ENCODE measurements at places on chromosomes 12 and 14.

GRCh38 chr12:88419794-88420193 lies 160.5 kb downstream of the KITLG start:
- DNase-seq: no peak

DNA sequence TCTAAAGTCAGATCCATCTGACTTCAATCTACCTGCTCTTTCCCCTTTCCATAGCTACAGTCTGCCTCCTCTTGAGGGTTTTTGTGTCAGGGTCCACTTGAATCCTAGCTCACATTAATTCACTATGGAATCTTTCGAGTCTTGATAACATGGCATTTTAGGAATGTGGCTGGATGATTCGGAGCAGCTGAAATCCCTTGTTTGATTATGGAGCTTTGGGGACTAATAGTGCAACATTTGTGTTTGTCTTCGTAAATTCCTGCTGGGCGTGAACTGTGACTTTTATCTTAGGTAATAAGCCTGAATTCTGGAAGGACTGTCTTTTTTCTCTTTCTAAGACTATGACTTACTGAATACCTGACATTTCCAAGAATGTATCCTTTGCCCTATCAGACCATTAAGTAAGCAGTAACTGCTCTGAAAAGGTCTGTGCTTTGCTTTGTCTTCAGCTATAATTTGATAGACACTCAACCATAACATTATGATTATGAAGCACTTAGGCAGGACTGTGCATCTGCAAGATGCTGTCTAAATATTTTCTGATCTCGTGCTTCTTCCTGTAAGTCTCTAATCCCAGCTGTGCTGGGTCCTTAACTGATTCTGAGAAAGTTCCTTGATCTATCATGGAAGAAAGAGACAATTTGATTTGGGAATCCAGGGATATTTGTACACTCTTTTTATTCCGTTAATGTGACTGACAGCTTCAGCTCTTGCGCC lies 19.0 kb upstream of the PELI2 start:
- no peak for DNase-seq

DNA sequence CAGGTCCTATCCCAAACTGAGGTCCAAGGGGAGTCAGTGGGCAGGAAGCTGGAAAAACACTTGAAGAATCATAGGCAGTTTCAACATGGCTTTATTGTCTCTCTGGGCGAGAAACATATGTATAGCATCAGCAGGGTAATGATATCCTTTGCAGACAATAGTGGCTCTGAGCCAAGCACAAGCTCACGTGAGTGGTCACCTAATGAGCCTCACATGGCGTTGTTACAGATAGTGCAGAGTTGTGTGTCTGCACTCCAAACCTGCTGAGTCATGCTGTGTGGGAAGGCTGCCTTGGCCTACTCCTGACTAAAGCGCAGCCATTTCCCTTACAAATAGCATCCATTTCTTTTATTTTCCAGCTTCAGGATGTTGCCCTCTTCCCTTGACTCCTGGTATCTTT lies 105.2 kb upstream of the SYT1 start:
- no peak for DNase-seq

DNA sequence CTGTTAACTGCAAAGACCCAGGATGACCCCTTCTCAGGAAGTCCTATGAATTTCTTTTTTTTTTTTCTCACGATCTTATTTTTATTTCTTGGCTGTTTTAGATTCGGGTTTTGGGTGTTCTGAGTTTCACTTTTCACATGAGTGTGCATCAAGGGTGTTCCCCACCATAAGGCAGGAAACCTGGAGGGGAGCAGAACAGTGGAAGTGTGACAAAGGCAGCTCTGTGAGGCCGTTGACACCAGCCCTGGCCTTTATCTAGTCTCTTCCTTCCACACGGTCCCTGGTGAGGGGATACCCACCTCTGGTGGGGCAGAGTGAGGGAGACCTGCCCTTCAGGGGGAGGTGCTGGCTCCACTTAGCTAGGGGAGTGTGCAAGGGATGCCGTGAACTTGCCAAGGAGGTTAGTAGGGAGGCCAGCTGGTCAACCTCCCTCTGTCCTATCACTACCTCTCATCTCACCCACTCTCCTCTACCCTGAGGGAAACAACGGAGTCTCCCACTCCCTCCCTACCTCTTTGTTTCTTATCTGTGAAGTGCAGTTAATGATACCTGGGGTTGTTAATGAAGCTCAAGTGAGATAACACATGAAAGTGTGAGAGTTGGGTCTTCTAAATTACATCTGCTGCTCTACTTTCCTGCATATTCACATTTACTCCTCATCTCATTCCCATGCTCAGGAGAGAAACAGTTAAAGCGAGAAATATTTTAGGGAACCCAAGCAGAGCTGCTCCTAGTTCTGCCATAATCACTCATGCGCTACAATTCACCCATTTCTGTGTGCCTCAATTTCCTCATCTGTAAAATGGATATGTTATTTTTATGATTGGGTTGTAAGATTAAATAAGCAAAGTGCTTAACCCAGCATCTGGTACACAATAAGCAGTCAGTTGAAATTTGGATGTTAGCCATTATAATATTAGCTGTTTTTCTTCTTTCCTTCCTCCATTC lies 4.4 kb upstream of the GALNT6 start:
- no peak for DNase-seq

GRCh38 chr12:82926630-82927029 lies 239.9 kb downstream of the TMTC2 start:
- no peak for DNase-seq

GRCh38 chr12:129659961-129660622 lies 243.7 kb downstream of the TMEM132D start:
- no peak for DNase-seq

DNA sequence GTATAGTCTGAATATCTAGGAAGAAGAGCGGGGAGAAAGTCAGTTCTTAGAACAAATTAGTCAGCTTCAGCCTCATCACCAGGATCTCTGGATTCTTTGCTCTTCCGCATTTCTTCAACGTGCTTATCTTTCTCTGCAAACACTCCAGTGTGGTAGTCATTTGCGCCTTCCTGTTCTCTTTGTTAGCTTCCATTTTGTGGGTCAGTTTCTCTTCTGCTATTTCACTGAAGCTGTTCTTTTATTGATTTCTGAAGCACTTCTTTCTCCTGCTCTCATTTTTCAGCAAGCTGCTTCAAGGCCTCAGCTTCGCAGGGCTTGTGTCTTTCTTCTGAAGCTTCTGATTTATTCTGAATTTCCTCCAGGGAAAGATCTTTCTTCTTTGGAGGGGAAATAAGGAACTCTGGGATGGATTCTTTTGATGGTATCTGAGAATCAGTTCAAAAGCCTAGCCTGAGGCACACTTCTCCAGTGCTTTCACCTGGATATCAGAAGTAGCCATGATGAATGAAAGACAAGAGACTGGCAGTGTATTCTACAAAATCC lies 13.5 kb downstream of the AMN1 start:
- DNase-seq: no peak

GRCh38 chr14:58572473-58572853 lies 65.3 kb upstream of the DACT1 start:
- no peak for DNase-seq

- DNase-seq: no peak
Observed at GRCh38 chr12:25993901-25994651, 35.6 kb downstream of the RASSF8 start.

DNA sequence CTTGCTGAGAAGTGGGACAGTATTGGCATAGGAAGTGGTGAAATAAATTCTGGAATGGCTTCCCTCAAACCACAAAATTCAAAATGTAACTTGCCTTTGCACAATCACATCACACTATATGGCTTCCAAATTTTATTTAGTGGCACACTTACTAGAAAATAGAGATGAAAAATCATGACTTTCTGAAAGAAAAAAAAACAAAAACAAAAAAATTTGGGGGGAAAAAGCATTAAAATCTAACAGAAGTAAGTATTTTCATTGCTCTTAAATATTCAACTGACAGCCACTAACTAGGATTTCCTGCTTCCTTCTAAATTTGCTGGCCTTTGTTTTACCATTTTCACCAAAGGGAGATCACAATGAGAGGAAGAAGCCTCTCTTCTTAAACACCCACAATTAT lies 23.0 kb downstream of the ATF7 start:
- no peak for DNase-seq

DNA sequence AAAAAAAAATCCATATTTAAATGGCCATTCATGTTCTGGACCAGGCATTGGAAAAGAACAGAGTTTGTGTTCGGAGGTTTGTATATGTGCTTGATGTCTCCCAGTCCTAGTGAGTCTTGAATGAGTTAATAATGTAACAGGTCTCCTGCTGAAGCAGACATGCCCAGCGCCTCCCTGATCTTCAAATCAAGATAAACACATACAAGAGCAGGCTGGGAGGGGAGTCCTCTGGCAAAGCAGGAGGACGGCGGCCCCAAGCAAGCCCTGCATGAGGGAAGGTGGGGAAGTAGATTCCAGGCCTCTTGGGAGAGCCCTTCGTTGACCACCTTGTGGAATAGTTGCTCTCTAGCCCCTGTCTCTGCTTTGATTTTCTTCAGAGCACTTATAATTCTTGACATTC lies 156.3 kb downstream of the ZFP36L1 start:
- DNase-seq: peak; percentile 26

DNA sequence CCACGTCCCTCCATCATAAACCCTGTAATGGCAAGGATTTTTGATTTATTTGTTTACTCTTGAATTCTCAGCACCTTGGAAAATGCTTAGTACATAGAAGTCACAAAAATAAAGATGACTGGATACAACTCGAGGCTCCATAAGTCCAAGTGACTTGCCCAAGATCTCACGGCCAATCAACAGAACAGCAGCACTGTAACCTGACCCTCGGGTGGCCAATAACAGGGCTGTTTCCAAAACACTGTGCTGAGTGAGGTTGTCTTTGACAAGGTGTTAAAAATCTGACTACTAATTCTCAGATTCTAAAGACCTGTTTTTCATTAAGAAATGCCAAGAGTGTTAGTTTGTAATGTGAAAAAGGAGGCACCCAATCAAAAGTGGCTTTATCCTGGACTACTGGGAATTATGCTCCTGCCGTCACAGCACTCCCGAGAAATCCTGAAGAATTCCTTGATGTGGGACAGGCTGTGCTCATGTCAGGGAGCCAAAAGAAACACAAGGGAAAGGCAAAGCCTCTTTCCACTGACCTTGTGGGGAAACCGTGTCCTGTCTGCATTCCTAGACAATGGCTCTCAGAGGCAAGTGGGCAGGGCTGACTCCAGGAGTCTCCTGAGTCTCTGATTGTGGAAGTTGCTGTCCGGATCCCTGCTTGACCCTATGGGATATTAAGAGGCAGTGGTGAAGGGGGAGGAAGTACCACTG lies 204.7 kb upstream of the PELI2 start:
- no peak for DNase-seq

- no peak for DNase-seq
Observed at GRCh38 chr14:51369814-51370213, 129.8 kb downstream of the TMX1 start.

- DNase-seq: no peak
Observed at GRCh38 chr12:31246470-31246850, 79.5 kb downstream of the SINHCAF start.

GRCh38 chr14:26078561-26078960 lies 519.3 kb downstream of the NOVA1 start:
- no peak for DNase-seq

DNA sequence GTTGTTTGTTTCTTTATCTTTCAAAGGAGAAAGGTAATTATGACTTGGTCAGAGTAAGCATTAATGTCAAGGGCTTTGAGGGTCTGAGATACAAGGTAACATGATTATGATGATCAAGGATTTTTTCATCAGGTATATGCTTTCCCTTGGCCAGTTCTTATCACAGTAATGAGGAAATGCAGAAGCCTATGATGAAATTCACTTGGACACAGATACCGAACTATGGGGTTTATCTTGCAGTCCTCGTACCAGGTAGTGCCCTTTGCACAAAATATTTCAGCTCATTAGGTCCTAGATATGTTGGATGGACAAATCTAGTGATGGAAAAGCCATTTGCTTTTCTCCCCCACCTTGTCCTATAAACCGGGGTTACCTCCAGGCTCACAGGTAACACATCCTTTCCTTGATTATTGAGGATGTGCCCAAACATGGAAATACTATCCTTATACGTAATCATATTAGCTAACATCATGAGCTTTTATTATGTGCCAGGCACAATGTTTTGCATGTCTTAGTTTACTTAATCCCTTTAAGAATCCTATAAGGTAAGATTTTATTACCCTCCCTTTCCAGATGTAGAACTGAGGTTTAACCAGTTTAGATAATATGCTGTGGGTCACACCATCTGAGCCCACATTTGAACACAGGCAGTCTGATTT lies 7.0 kb upstream of the RASSF3 start:
- DNase-seq: no peak

- no peak for DNase-seq
Observed at GRCh38 chr12:1436015-1436414, 158.4 kb downstream of the FBXL14 start.

DNA sequence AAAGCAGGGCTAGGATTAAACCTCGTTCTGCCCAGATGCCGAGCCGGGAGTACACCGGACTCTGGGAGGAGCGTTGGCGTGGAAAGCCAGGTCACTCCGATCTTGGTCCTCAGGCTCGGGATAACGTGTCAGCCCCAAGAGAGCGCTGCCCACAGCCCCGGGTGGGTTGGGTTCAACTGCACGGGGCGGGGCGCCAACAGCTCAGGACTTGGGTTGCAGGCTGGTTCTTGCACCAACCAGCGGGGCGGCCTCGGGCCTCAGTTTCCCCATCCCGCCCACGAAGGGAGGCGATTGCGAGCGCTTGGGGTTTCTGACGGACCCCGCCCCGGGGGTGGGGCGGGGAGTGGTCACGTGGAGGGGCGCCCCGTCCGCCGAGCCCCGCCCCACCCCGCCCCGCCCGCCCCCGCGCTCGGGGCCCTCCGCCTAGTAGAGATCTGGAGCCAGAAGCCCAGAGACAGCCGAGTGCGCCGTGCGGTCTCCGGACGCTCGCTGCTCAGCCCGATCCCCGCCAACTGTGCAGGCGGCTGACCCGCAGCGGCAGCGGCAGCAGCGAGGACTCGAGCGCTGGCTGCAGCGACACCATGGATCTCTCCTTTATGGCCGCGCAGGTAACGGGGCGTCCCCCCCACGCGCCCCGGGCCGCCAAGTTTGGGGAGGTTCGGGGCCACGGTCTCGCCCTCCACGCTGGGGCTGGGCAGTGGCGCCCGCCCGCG lies at the start of gene C14orf132:
TSS of gene C14orf132 (plus strand) at position 443 of the 713 bp plus-strand sequence. CDS start at position 582, 139 bp downstream.
- peak; percentile 68 for DNase-seq

DNA sequence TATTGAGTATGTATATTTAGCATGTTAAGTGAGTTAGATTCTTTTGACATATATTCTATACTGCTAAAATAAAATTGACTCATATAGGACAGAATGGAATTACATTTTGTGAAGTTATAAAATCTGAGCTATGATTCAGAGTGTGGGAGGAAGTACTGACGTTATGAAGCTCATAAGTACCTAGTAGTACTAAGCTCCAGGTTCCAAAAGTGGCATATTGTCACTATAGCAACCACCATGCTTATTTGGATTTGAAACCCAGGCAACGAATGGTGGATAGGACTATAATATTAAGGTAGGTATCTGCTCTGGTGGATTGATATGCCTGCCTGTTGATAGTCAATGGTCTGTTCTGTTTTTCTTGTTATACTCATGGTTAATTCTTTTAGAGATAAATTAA lies 2.2 kb upstream of the FBXO33 start:
- no peak for DNase-seq

- DNase-seq: no peak
Observed at GRCh38 chr14:50398189-50398580, 1.5 kb upstream of the CDKL1 start.

DNA sequence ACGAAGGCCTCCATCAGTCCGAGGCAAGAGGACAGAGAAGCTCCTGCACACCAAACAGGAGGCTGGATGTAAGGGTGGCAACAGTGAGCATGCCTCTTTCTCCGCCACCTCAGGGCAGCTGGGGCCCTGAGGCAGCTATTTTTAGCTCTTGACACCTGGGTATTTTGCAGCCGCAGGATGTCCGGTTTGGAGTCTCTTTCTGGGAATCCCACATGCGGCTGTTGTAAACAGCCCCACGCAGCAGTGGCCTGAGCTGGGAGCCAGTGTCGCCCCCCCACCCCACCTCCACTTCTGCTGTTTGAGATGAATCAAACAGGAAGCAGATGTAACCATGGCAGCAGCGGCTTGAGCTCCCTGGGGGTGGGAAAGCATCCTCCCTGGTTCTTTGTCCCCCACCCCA lies 11.7 kb downstream of the HDAC7 start:
- DNase-seq: no peak
